HEK293T (cell line): ENCODE measurements at places on chromosomes 12 and 14.

DNA sequence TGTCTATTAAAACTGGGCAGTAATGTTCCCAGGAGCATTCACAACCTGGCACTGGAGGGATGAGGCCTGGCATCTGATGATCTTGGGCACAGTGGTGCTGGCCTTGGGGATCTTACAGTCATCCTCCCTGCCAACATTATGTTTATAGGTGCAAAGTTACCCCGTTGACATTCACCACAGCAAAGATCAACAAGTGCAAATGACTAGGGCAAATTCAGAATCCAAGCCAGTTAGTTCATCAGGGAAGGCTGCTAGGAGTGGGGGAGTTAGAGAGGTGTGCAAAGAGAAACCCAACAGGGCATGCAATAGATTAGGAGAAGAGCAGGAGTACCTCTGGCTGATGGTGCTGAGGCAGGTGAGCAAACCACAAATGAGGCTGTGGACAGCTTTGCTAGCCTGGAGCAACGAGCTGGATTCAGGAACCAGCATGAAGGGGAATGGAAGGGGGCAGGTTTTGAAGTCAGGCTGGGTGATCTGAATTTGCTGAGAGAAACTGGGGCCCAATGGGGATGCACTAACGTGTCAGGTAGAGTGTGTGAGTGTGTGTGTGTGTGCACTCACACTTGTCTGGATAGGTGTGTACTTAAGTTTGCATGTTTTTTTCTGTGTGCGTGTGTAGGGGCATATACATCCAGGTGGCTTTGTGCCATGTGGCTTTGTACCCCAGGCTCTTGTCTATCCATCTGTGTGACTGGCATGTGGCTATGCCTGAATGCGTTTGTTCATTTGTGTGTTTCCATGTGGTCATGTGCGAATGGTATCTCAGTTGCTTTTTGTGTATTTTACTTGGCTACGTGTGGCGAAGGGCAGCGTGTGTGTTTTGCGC lies 1.6 kb downstream of the CISTR start:
- no peak for DNase-seq

GRCh38 chr12:124967016-124967739 lies 21.8 kb downstream of the DHX37 start:
- no peak for DNase-seq

GRCh38 chr12:93954166-93955112 lies 193.9 kb upstream of the PLXNC1 start:
- no peak for DNase-seq

- peak; percentile 31 for DNase-seq
Observed at GRCh38 chr12:19288603-19289244, 150.6 kb upstream of the AEBP2 start.

DNA sequence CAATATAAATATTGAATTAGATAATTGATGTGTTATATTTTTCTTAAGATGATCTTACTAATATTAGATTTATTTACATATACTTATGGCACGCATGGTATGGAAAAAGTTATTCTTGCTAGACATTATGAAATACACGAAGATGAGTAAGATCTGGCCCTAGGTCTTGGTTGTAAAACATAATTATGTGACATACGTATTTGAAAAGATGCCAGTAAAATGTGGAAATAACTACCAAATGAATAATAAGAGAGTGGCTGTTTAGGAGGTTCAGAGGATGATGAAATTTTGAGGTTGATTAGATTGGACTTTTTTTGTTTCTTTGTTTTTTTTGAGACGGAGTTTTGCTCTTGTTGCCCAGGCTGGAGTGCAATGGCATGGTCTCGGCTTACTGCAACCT lies 41.3 kb downstream of the FANCM start:
- no peak for DNase-seq

GRCh38 chr12:131091413-131091975 lies 137.8 kb downstream of the ADGRD1 start:
- no peak for DNase-seq

DNA sequence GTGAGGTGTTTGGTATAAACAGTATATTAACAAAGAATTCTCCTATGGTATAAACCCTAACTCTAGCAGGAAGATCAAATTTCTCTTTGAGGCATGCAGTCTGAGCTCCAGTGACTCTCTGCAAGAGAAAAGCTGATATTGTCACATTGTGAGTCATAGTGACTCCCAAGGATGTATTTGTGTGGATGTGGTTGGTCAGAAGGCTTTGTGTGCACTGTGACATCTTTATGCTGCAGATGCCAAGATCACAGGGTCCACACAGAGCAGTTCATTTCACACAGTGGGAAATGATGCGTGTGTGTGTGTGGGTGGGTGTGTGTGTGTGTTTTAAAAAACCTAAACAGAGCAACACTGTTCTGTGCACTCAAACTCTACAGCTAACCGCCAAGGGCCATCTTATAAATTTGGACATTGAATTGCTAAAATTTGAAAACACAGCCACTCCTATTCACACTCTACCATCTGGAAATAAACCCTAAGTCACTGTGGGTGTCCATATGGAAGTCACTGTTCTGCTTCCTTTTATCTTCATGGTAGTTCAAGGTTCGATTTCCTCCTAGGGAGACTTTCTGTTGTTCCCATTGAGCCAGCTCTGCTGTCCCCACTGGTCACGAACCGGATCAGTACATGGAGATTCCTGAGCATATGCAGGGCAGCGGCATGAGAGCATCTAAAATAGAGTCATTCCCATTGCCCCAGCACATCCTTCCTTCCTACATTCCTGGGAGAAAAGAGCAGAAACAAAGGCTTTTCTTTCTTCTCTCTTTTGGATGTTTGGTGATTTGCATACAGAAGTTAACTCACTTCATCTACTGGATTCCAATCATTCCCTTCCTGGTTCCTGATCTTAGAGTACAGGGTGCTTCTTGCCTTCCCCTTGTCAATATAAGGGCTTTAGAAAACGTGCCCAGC lies 727.6 kb downstream of the DIO2 start:
- no peak for DNase-seq

GRCh38 chr12:57865084-57865751 lies 18.7 kb upstream of the CTDSP2 start:
- peak; percentile 69 for DNase-seq

DNA sequence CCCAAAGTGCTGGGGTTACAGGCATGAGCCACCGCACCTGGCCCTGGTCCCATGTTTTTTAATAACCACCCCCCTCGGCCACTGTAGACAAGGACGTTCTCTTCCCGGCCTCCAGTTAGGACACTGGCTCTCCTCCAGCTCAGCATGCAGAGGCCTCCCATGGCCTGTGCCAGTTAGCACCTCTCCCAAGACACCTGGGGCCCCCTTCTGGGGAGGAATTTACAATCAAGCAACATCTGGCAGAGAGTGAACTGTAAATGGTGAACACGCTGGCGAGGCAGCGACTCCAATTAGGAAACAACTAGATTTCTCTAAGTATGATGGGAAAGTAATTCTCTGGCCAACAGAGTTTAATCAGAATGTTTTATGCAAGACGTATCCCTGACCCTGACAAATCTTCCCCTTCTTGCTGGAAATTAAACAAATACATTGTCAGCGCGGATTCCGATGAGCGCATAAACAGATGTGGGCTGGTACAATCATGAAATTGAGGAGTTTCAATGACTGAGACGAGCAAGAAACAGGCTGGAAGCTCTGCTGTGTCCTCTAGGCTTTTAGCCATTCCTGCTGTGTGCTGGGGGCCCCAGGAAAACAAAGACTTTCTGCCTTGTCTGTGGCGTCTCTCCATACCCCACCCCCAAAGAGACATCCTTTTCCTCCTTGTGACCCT lies 61.7 kb upstream of the DLK1 start:
- DNase-seq = no peak

DNA sequence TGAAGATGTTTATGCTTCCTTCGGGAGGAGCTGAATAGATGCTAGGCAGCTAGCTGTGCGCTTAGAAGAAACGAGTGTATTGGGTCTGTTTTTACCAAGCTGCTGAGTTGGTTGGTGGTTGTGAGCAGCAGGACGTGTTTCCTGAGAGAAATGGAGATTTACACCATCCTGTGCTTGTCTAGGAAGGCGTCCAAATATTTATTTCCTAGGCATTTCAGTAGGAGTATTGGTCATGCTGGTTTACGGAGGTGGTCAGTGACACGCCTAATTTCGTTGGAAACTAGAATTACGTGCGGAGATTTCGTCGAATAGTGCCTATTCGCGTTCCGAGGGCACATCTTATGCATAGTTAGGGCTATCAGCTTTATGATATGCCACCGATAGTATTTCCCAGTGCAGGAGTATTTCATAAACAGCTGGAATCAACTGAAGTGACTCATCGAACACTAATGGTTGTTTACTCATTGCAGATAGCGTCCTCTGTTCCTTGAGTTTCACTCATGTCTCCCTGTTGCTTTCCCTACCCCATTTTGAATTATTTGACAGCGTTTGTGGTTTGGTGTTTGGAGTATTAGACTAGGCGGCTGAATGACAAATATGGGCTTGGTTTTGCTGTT lies 780 bp downstream of the TBC1D15 start:
- DNase-seq = peak; percentile 28

DNA sequence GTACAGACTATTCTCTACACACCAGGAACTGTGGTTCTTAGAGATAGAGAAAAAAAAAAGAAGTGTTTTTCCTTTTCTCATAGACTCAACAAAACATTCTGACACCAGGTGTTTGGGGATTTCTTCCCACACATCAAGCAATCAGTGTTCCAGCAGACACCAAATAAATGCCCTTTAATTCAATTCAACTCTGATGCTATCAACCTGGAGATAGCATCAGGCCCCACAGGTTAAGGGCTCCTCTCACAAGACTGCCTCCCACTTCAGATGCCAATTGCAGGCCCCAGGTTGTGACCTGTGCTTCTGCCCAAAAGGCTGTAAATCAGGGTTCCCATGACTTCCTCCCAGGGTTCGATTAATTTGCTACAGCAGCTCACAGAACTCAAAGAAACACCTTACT lies 36.7 kb downstream of the RPS29 start:
- DNase-seq = no peak
